ENCODE measurements at places on chromosomes 13 and 19.
A peak's percentile ranks its signal among the peaks of the same experiment; 100 is the strongest.

DNA sequence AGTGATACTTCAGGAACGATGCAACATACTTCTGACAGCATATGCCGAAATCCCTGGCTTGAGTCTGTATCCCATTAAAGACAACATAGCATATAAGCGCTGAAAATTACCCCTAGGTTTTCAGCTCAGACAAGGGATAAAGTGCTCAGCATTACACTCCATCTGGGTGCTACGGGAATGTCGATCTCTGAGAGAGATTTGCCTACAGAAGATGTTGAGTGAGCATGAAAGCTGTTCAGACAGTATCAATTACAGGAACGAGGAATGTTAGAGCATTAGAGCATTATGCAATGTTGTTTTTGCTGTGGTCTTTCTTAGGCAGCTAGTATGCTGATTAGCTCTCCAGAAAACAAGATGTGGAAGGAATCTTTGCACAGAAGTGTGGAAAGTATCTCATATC lies 484.5 kb downstream of the LIG4 start:
- DNase-seq, result no peak

GRCh38 chr13:76654263-76654662 lies 231.9 kb downstream of the KCTD12 start:
- no peak for DNase-seq

DNA sequence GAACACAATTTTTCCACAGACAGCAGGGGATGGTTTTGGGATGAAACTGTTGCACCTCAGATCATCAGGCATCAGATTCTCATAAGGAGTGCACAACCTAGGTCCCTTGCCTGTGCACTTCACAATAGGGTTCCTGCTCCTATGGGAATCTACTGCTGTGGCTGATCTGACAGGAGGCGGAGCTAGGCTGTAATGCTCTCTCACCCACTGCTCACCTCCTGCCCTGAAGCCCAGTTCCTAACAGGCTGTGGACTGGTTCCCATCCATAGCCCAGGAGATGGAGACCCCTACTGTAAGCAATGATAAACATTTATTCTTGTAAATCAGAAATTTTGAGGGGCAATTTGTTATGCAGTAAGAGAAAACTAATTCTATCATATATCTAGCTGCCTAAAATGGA lies 1234.7 kb downstream of the SLITRK1 start:
- no peak for DNase-seq

DNA sequence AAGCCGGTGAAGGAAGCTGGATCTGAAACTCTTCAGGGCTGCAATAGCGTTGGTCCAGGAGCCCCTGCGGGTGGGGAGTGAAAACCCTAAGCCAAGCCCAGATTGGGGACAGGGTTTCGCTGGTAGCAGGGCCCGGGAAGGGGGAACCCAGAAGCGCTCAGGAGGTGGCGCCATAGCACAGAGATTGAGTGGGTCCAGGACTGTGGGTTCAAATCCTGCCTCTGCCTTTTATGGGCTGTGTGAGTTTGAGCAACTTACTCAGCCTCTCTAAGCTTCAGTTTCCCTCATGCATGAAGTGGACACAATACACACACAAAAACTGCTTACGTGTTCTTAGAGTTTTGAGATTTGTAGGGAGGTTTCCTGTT lies 8.3 kb upstream of the SYCN start:
- no peak for DNase-seq

GRCh38 chr19:43651758-43652545 lies 12.3 kb upstream of the CADM4 start:
- DNase-seq, result peak; percentile 45

DNA sequence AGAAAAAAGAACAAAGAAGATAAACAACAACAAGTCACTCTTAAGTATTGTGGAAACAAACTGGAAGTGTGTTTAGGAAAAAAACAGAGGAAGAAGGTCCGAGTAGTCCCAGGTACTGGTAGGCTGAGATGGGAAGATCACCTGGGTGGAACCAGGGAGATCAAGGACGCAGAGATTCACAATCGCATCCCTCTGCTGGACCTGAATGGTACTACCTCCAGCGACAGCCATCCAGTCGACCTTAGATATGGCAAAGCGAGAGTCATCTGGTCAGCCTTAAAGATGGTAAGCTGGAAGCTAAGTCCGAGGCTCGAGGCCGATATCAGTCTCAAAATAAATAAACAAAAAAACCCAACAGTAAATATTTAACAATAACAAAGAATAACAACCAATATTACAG lies 44.9 kb upstream of the ZNF91 start:
- no peak for DNase-seq

- no peak for DNase-seq
Observed at GRCh38 chr13:37294472-37294871, 189.0 kb upstream of the CSNK1A1L start.

- DNase-seq, result no peak
Observed at GRCh38 chr13:31029102-31029501, 96.6 kb downstream of the TEX26 start.

DNA sequence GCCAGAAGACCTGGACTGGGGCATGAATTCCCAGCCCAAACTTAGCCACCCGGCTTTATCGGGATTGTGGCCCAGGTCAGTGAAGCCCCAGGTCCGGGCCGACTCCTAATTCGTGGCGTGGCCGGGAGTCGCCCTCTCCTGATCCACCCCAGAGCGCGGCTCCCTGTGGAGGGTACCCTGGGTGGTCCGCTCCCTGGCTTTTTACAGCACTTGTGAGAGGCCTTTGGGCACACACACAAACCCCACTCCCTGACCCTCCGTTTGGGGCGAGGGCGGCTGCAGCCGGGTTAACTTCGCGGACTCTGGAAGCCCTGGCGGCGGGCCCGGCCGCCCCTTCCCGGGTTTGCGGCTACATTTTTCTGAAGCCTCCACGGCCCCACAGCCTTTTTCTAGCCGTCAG lies 56.4 kb downstream of the ZNF568 start:
- no peak for DNase-seq

DNA sequence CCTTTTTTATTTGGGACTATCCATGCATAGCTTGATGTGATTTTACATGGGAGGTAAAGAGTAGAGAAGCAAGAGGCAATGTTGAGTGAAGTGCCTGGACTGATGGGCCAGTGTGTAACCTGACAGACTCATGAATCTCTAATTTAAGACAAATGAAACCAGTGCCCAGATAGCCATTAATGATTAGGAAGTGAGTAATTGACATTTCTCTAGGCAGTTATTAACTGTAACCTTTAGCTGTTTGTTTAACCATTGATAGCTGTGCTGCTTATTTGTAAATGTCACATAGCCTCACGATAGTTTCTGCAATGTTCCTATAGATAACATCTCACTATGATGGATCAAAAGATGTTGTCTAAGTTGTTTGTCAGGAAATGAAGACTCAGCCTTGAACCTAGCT lies 1047.5 kb upstream of the SPRY2 start:
- DNase-seq, result no peak

GRCh38 chr19:17235300-17235970 lies 9.4 kb downstream of the OCEL1 start:
- DNase-seq, result peak; percentile 69
